Chondrocyte (in vitro differentiated cells): ENCODE measurements at places on chromosomes 2 and 18.
A peak's percentile ranks its signal among the peaks of the same experiment; 100 is the strongest.

DNA sequence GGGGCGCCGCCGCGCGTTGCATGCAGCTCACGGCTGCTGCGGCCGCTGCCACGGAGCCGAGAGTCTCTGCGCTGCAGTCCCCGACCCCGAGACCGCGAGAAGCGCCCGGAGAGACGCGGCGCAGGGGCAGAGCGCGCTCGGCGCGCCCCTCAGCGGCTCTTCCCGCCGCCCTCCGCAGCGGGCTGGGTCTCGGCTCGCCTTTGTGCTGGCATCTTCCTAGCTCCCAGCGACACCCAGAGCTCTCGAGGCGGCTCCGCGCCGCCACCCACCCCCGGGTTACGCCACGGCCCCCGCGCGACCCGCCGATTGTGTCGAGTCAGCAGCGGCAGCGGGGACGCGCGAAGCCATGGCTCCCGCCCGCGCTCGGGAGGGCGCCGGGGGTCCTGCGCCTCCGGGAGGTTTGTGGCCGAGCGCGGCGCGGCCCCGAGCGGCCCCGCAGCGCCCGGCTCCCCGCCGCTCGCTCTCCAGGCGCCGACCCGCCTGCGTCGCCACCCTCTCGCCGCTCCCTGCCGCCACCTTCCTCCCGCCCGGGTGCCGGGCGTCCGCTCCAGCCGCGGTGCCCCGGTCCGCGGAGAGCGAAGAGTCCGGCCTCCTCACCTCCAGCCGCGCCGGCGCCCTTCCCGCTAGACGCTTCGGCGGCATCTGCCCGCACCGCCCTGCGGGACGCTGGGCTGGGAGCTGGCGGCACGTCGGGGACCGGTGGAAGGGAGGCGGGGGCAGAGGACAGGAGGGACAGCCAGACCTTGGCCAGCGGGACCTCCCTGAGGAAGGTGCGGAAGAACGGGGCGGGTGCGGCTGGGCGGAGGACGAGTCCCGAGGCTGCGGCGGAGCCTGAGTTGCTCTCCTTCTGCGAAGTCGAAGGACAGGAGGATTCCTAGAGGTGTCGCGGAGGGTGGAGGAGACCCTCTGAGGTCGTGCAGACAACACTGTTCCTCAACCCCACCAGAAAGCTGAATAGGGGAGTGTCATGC, 46.3 kb upstream of the CCDC150 start:
- peak; percentile 94 for DNase-seq
- peak within 1 kb of the TSS; percentile 94 for H3K4me3 ChIP-seq
- peaks cover 40% of the 10 kb centered on the region for H3K4me1 ChIP-seq
- no peaks in the 10 kb centered on the region for H3K36me3 ChIP-seq
- peak within 1 kb of the TSS; percentile 93 for H3K27ac ChIP-seq

DNA sequence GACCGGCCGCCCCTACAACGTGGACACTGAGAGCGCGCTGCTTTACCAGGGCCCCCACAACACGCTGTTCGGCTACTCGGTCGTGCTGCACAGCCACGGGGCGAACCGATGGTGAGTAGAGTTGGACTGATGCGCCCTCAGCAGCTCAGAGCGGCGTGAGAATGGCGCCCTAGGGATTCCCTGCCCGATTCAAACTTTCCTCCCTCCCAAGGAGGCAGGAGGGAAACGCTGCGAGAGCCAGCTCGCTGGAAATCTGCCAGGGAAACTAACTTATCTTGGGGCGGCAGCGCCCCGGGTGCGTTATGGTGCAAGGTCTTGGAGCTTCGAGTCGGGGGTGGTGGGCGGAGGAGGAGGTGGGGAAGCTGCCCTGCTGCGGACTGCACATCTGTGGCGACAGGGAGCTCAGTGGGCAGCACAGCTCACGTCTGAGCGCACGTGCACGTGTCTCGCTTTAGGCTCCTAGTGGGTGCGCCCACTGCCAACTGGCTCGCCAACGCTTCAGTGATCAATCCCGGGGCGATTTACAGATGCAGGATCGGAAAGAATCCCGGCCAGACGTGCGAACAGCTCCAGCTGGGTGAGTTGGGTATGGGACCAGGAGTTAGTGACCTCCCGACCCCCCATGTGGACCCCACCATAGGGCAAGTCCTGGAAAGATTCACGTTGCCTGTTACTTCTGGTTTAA, 697 bp downstream of the ITGA4 start:
- H3K4me3 ChIP-seq = peak overlapping the region; percentile 82
- peak; percentile 80 for DNase-seq
- no peaks in the 10 kb centered on the region for H3K27me3 ChIP-seq
- peaks cover 32% of the 10 kb centered on the region for H3K4me1 ChIP-seq
- no peaks in the 10 kb centered on the region for H3K36me3 ChIP-seq
- H3K27ac ChIP-seq = peak overlapping the region; percentile 33

DNA sequence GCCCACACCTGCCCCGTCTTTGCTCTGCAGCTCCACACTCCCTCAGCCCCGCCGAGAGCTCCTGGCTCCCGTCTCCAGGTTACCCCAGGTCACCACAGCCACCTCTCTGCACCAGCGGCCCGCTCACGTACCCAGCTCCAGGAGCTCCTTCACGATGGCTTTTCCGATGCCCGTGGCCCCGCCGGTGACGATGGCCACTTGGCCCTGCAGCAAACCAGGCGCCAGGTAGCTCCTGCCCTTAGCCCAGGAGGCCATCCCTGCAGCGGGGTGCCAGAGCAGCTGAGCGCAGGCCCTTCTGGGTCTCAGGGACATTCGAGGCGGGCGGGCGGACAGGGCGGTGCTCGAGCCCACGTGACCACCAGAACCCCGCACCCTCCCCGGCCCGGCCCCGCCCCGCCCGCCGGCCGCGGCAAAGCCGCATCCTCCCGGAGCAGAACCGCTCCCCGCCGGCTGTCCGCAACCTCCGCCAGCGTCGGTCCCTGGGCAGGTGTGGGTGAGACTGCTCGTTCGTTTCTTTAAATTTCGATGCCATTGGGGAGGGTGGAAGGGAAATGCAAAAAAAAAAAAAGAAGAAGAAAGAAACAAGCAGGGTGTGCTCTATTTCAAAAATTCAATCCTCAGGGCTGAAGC, at the start of the genes PECR and TMEM169:
Gene PECR, minus strand, starts transcription at position 323 of the 630 bp plus-strand sequence. Its CDS starts 68 bp downstream, at position 255.
Gene TMEM169, plus strand, starts transcription at position 433 of the 630 bp plus-strand sequence. CDS start 14,045 bp downstream, outside the sequence.
- peak within 1 kb of the TSS; percentile 65 for H3K27ac ChIP-seq
- H3K4me3 ChIP-seq = peak within 1 kb of the TSS; percentile 81
- no peak for DNase-seq
- H3K4me1 ChIP-seq = peaks cover 23% of the 10 kb centered on the region

- no peak for DNase-seq
- H3K27ac ChIP-seq = no peak overlapping the region
These were observed 255.1 kb upstream of the ETAA1 start for GRCh38 chr2:67142071-67142470.

DNA sequence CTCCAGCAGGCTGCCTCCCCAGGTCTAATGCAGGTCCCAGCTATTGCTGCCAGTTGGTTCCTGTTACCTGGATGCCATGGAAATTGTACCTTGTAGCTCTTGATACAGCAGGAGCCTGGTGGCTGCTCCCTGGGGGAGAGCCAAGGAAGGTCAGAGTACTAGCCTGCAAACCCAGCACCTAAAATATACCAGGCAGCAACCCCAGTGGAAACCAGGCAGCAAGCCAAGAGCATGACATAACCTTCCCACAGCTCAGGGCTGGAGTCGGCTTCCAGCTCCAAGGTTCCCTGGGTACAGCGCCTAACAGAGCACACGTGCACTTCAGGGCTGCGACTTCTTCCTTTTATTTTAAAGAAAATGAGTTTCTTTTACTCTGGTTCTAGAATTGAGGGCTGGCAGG, 30.3 kb downstream of the TNP1 start:
- DNase-seq = no peak
- peaks cover 6% of the 10 kb centered on the region for H3K27me3 ChIP-seq
- no peak overlapping the region for H3K27ac ChIP-seq
- H3K36me3 ChIP-seq = peaks cover 4% of the 10 kb centered on the region
